ENCODE measurements at places on chromosomes 3 and 15.

GRCh38 chr15:41988896-41989572, 16.7 kb upstream of the EHD4 start:
- no peak for DNase-seq

DNA sequence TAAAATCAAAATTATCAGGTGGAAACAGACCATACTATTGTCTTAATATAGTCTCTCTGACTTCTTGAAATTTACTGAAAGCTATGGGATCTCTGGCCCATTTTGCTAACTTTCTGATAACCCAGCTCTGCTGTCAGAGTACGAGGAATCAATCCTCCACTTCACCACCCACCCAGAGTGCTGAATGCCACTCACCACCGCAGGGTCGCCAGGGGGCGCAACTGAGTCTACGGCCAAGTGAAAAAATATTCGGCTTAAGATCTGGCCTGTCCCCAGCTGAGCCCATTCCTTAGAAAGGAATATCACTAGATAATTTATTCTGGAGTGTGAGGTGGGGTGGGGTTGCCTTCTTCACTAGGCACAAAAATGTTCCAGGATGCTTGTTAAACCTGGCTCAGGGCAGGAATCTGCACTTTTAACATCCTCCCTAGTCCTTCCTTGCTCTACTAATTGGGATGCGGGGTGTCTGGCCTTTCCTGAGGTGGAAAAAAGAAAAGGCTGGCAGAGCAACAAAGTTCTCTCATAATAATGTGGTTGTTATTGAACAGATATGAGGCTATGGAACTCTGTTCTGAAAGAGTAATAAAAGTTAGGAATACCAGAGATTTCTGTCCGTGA, 520.6 kb downstream of the MFSD1 start:
- DNase-seq = peak; percentile 76

DNA sequence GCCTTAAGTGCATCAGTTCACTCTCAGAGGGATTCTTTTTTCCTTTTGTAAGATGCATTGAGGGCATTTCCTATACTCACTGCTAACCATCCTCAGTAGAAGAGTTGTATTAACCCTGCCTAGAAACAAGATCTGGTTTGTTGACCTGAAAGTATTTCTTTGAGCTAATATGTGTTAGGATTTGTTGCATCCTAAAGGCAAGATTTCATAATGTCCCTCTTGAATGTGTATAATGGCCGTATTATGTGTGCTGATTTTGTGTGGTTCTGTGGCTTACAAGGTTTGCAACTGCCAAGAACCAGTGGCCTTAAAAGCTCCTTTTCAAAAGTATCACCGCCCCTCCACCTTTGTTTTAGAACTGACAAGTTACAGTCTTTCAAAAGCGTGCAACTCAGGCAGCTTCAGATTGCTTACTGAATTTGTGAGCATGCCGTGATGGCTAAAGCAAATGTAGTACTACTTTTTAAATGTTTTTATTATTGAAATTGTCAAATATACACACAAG, 182.0 kb upstream of the BHLHE40 start:
- no peak for DNase-seq

DNA sequence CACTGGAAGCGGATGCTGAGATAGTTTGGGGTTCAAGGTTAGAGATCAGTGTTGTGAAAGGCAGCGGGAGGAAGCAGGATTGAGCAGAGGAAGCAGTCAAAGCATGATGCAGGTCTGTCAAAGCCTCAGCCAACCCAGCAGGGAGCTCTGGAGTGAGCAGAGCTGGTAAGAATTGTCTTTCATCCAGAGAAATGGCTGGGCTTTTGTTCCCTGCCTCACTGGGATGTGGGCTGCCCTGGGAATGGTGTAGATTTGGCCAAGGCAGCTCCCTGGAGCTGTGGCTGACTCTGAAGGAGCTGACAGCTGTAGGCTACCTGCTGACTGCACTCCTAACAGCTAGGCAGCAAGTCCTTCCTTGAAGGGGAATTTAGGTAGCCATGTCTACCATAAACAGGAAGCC, 61.9 kb upstream of the STXBP5L start:
- DNase-seq = peak; percentile 79

GRCh38 chr3:19030522-19030839, 117.8 kb upstream of the KCNH8 start:
- peak; percentile 61 for DNase-seq

- no peak for DNase-seq
These were observed 84.5 kb upstream of the SETMAR start for GRCh38 chr3:4218456-4219226.

DNA sequence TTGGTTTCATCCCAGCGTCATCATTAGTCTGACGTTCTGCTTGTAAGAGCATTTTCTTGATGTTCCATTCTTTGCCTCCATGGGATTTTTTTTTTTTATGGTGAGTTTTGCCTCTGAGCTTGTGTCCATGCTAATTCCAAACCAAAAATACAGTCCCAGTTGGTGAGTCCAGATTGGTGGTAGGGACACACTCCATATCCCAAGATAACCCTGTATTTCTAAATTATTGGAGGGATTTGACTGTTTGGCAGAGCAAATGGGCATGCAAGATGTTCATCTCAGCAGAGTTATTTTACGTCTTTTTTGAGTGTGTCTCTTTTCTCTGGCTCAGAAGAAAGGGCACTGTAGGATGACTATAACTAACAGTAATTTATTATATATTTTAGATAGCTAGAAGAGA, 526.8 kb upstream of the CFAP20DC start:
- DNase-seq = no peak

DNA sequence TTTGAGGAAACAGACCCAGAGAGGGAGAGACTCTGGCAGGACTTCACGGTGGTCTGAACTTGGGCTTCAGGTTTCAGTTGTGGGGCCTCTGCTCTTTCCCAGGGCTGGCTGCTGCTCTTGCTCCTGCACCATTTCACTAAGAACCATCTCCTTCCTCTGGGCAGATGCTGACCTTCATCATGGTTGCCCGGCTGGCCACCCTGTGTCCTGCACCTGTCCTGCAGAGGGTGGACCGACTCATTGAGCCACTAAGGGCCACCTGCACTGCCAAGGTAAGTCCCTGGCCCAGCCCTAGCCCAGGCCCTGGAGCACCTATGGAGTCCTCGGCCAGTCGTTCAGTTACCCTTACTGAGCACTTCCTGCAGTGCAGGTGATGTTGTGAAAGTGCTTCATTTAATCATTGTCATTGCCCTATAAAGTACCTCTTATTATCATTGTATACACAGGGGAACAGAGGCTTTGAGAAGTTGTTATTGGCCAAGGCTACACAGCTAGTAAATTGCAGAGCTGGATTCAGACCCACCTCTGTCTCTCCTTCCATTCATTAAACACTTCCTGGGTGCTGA, 10.0 kb downstream of the RPL32 start:
- DNase-seq = no peak

DNA sequence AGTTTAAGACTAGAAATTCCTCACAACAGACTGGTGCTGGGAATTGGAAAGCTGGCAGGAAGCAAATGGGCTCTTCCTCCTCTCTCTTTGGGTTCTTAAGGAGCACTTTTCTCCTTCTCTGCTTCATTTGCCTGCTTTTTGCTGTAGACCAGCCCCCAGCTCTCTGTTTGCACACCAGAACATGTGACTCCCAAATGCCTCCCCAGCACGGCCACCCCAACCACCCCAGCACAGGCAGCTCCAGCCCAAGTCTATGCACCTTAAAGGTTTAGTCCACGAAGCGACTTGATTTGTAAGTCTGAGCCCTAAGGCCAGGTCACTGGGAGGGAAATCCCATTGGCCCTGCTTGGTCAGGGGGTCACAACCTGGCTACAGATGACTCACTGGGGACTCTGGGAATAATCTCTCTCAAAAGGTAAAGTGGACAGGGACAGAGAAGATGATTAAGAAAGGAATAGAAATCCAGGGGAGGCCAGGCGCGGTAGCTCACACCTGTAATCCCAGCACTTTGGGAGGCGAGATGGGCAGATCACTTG, 377.8 kb upstream of the PROK2 start:
- no peak for DNase-seq

Measured in GM23338 (cell line).